ENCODE measurements at places on chromosomes 4 and X.

DNA sequence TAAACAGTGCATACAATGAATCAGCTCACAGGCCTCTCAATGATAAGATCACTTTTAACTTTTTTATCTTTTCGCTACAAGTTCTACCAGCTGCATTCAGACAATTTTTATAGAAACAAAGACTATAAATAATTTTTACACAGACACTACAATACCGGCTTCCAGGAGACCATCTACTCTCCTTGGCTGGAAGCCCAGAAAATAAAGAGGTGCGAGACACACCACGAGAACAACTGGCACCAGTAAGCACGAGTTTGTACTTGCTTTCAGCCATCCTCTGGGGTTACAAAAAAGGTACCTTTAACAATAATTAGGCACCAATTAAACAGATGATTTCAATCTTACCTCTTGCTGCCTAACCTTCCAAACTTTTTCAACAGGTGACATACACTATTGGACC, 11.2 kb upstream of the PRDX4 start:
- no peak for DNase-seq

- no peak for DNase-seq
Measured at GRCh38 chr4:76238701-76239100, 12.8 kb upstream of the FAM47E start.

- no peak for DNase-seq
Measured at GRCh38 chr4:112564706-112565270, 48.8 kb upstream of the NEUROG2 start.

DNA sequence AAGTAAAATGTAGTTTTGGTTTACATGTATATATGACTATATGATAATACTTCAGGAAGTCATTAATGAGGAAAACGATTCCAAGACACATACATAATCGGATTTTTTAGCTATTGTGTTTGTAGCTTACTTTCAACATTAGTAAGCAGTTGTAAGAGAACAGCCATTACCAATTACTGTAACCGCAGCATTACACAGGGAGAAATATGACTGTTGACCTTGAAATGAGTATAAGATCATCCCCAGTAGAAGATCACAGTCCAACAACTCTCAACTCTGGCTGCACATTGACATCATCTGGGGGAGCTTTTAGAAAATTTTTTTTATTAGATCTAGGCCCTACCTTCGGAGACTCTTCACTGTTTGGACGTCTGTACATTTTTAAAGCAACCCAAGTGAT, 762.0 kb upstream of the MAGEB2 start:
- DNase-seq: no peak

DNA sequence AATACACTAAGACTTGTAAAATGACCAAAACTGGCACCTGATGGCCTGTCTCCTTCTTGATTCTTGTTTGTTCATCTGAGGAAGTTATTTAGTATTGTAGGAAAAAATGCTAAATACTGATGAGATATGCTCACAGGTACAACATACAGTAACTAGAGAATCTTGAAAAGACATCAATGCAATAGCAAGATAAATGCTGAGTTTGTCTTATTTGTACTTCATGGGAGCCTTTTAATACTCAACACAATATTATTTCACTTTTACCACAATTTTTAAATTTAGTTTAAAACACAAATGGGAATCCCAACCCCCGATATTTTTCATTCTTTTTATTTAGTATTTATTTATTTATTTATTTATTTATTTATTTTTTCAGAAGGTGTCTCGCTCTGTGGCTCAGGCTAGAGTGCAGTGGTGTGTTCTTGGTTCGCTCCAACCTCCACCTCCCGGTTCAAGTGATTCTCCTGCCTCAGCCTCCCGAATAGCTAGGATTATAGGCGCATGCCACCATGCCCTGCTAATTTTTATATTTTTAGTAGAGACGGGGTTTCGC, 12.1 kb downstream of the HHIP start:
- DNase-seq: no peak

- DNase-seq: no peak
Measured at GRCh38 chrX:38878641-38879340, 77.5 kb downstream of the MID1IP1 start.

DNA sequence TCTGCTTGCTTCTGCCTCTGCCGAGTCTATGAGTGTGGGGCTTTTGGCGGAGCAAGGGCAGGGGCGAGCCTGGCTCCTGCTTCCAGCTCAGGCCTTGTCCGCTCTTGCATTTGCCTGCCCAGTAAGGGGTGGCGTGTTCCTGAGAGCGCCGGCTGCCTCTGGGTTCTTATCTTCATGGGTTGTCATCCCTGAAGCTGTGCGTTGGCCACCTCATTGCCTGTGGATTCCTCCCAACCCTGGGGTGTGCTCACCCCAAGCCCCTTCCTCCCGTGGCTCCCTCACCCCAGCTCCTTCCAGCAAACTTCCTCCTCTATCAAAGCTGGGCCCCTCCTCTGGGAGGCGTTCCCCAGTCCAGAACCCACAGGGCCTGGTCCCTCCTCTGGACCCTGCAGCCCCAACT, 17.5 kb downstream of the SH3BP2 start:
- DNase-seq: no peak

DNA sequence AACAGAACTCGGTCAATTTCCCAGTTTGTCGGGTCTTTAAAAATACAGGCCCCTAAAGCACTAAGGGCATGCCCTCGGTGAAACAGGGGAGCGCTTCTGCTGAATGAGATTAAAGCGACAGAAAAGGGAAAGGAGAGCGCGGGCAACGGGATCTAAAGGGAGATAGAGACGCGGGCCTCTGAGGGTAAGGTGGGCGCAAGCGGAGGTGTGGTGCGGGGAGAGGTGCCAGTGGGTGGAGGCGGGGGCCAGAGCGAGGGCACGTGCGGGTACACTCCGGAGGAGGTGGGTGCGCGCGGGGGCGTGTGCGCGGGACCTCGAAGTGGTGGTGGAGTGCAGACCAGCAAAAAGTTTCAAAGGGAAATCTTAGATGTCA, 787 bp upstream of the TET2 start:
- DNase-seq: peak; percentile 20

GRCh38 chr4:108118505-108118904, 50.2 kb downstream of the LEF1 start:
- no peak for DNase-seq

DNA sequence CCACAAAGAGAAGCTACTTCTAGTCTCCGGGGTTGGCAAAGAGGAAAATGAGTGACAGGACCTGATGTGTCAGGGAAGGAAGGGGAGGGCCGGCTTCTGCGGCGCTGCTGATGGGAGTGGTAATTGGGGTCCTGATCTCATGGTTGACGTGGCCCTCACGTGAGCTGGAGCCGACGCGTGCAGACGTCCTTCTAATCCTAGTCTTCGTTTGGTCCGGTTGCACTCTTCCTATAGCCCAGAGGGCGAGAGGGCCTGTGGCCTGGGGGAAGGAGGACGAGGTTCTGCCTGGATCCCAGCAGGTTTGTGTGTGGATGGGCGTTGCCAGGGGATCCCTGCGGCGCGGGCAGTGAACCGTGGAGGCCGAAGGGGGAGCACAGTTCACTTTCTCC, at the start of gene ARMCX1:
TSS of gene ARMCX1 (plus strand) at position 186 of the 389 bp plus-strand sequence. CDS start 2,384 bp downstream, outside the sequence.
- no peak for DNase-seq

- DNase-seq: no peak
Measured at GRCh38 chrX:71464968-71465367, 67.9 kb upstream of the OGT start.

GRCh38 chrX:39309018-39309635, 507.9 kb downstream of the MID1IP1 start:
- peak; percentile 37 for DNase-seq

DNA sequence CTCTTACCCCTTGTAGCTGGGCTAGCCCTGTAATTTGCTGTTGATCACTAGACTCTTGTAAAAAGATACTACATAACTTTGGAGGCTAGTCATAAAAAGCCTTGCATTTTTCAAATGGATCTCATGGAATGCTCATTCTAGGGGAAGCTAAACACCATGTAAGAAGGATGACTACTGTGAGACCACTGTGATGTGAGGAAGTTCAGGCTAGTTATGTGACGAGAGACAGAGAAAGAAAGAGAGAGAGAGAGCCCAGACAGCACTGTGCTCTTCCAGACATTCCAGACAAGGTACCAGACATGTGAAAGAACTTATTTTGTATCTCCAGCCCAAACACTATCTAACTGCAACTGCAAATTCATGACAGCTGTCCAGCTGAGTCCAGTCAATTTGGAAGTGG, 404.6 kb upstream of the PITX2 start:
- DNase-seq: no peak

- no peak for DNase-seq
Measured at GRCh38 chr4:95204873-95205272, 343.9 kb downstream of the UNC5C start.

DNA sequence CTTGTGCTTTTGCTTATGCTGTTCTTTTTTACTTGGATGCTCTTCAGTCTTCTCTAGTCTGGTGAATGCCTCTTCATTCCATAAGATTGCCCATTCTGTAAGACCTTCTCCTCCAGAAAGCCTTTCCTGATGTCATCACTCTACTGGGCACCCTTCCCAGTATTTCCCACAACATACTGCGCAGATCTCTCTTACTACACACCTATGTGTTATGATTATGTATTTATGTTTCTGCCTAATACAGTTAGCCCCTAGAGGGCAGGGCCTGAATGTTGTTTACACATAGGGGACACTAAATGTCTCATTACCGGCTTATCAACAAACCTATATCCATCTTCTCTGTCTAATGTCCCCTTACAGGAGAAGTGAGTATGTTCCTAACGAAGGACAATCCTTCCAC, 21.1 kb downstream of the AIFM1 start:
- DNase-seq: no peak

DNA sequence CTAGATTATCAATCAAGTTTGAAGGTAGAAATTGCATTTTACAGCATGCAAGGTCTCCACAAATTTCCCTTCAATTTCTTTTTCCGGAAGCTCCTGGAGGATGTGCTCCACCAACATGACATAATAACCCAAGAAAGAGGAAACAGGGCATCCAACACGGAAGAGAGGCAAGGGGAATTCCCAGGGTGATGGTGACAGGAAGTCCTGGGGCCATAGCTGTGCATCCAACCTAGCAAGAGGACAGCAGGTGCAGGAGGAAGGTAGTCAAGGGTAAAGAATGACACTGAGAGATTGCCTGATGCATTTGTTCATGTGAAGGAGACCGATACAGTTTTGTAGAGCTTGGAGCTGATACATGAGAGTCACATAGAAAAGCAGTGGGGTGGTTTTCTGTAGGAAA, 115.7 kb upstream of the LSM6 start:
- no peak for DNase-seq

- DNase-seq: no peak
Measured at GRCh38 chrX:154602766-154603437, 16.2 kb downstream of the CTAG1B start.

DNA sequence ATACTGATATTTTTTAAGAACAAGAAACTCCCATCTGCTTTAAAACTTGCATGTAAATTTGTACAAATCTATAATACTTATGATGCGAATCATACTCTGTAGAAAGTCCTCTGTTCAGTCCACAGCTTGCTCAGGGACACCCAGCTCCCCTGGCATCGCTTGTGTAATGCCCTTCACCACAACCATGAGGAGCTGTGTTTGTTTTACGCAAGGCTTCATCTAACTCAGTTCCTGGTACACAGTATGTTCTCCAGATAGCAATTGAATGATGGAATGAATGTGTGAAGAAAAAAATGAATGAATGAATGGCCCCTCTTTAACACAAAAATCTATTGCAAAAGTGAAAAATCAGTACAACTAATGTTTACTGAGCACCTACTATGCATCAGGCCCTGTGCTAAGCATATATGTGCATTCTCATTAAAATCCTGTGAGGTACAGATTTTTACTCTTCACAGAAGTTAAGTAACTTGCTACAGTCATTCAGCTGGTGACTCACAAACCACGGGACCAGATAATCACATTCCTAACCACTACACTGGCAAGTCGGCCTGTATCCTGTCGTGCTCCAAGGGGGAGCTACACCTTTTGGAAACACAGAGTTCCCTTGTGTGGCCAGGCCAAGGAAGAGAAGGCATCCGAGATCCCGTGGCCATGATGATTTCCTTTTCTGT, 58.7 kb upstream of the KDR start:
- no peak for DNase-seq

- DNase-seq: no peak
Measured at GRCh38 chr4:106048250-106048971, 153.1 kb downstream of the NPNT start.

- DNase-seq: no peak
Measured at GRCh38 chr4:168071304-168071703, 21.0 kb upstream of the ANXA10 start.

GRCh38 chr4:100147198-100147597, 43.1 kb downstream of the DDIT4L start:
- no peak for DNase-seq

- no peak for DNase-seq
Measured at GRCh38 chr4:100593935-100594334, 76.1 kb upstream of the EMCN start.

DNA sequence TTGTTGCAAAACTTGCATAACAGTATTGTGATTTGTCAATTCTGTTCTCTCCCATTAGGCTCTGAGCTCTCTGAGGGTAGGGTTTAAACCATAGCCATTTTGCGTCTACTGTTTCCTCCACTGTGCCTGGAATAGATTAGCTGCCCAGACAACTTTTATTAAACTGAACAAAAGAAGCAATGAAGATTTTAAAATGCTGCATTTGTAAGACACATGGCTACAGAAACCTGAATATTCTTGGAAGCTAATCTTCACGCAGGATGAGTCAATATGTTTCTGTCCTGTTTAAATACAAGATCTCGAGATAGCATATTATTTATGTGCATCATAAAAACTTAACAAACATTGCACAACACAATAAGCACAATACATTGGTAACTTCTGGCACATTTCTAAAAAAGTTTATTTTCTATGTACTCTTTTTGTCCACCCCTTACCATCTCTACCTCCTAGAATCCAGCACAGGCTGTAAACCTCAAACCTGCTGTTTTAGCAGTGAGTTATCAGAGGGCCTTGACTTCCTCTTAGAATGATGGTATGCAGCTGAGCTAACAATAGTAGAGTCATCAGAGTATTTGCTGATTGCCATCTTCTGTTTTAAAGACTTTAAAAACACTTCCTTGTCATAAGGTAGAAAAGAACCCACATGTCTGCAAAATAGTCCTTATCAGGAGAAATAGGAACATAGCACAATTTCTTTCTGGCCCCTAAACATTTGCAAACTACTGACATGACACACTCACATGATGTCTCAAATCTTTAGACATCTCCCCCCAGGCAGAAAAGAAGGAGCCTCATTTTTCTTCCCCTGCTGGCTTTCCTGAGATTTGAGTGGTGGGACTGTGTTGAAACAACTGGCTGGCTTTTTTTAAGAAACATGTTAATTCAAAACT, 10.6 kb upstream of the CCNG2 start:
- no peak for DNase-seq

GRCh38 chrX:145502670-145503069, 255.4 kb downstream of the SPANXN1 start:
- no peak for DNase-seq

- no peak for DNase-seq
Measured at GRCh38 chrX:20309806-20310205, 43.1 kb upstream of the RPS6KA3 start.

DNA sequence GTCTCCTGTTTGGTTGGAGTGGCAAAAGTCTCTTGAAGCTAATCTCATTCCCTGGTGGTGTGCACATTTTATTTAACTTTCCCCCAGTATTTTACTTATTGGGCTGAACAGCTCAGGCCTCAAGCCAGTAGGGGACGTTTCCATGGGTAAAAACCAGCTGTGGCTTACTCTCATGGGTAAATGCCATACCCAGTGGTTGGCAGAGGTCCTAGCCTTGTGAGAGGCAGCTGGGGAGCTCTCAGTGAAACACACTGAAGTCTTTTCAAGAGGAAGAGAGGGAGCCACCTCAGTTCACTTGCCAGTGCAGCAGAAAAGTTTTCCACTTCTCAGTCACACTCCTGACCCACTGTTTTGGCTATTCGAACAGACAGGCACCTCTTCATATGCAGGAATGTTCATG, 1964.2 kb downstream of the ARAP2 start:
- DNase-seq: no peak
